CD8-positive, alpha-beta memory T cell (primary cell): ENCODE measurements at places on chromosomes 16 and 17. TPM values are rescaled to one million over a fixed set of nuclear protein-coding genes. Genes with fewer than 3 reads are reported as not detected.

- no peak for DNase-seq
Observed at GRCh38 chr17:37088913-37089312, 140.2 kb downstream of the AATF start.

DNA sequence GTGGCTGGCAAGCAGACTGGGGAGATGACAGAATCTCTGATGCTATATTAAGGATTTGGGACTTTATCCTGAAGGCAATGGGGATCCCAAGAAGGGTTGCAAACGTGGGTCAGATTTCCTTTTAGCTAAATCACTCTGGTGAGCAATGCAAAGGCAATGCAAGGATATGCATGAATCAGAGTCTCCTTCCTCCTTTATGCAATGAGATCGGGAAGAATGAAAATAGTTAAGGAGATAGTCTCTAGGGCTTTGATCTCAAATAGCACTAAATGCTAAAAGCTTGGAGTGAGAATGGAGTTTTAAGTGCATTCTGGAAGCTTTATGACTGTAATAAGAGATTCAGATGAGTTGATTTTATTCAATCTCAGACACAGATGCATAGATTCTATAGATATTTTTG lies 27.2 kb upstream of the SHISA9 start:
- DNase-seq, result no peak

Gene KRT15
- total RNA-seq, result not detected

- DNase-seq, result no peak
Observed at GRCh38 chr16:55506083-55506482, 2.8 kb upstream of the LPCAT2 start.

- no peak for DNase-seq
Observed at GRCh38 chr17:46789610-46790009, 28.9 kb downstream of the WNT3 start.

Gene SCPEP1
- 26.6 TPM for total RNA-seq

Gene CRYM
- total RNA-seq, result not detected

DNA sequence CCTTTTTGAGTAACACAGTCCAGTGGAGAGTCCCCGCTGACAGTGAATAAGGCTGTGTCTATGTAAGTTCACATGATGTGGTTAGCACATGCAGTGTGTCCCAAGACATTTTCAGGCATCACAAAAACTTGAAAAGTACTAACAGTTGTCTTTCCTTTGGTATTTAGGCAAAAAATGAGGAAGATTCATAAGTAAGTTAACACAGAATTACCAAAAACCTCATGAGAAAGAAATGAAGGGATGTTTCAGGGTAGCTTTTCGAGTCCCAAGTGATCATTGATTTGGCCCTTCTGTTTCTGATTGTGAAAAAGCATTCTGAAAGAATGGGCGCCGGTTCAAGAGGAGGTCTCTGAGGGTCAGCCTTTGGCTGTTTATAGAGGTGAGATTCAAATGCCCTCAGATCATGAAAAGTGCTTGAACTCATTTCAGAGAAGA lies 529 bp upstream of the ASPA start:
- DNase-seq, result no peak

DNA sequence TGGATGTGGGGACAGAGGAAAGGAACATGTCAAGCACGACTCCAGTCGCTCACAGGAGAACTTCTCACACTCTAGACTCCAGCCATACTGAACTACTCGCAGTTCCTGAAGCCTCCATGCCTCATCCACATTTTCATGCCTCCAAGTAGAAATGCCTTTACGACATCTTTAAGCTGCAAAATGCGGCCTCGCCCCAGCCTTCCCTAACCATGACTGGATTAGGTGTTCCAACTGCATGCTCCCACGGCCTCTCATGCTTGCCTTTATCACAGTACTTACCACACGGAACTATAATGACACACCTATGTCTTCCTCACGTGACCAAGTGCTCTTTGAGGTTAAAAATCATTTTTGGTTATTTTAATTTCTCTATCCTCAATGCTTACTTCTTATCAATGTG lies 23.9 kb downstream of the SMG6 start:
- DNase-seq, result no peak

DNA sequence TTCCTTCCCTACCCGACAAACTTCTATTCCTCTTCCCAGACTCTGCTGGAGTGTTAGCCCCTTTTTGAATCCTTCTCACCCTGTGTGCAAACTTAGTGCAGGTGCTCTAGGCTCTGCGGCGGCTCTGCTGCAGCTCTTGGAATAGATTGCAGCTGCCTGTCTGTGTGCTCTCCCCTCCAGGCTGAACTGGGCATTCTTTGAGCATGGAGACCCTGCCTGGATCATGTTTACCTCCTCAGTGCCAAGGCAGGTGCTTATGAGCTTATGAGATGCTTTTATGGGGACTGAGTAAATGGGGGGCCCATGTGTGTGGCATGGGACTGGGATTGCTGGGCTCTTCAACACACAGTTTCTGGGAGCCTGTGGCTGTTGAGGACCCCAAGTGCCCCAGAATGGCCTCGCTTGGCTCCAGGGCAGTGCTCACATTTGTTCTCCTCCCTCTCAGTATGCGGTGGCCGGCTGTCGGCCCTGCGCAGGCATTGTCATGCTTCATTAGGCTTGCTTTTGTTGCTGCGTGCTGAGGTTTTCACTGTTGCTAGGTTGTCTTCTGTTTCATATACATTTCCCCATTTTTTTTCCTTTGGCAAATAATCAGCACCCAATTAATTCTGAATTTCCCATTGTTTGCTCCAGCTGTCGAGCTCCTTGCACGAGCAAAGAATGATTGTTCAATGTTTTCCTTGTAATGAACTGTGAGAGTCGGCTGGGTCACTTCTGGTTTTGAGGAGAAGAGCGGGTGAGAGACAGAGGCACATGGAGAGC lies 185.5 kb upstream of the NLRP1 start:
- no peak for DNase-seq
